ENCODE measurements at places on chromosomes 12 and 14. TPM values are rescaled to one million over a fixed set of nuclear protein-coding genes. Genes with fewer than 3 reads are reported as not detected.

GRCh38 chr14:65936342-65936975, 523.9 kb downstream of the FUT8 start:
- no peak for DNase-seq

DNA sequence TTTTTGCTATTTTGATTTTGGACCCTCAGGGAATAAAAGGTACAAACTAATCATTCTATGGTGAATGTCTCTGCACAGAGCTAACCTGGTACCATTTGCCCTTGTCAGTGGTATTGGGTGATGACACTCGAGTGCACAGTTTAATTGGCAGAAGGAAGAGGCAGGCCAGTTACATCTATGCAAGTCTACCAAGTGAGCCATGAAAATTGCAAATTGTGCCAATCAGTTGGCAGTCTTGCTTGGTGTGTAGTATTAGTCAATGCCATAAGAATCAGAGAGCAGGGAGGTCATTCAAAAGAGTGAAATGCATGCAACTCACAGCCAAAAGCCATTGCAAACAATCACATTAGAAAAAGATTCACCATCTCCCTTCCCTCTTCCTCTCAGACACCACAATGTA, 479.6 kb downstream of the ADAMTS20 start:
- DNase-seq, result no peak

DNA sequence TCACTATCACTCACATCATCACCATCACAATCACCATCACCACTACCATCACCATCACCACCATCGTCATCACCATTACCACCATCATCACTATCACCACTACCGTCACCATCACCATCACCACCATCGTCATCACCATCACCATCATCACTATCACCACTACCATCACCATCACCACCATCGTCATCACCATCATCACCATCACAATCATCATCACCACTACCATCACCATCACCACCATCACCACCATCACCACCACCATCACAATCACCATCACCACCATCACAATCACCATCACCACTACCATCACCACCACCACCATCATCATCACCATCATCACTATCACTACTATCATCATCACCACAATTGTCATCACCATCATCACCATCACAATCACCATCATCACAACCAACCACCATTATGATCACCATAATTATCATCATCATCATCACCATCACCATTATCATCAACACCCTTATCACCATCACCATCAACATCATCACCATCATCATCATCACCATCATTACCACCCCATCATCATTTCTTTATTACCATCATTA, 90.8 kb downstream of the DICER1 start:
- DNase-seq, result no peak

- peak; percentile 89 for DNase-seq
Measured at GRCh38 chr14:78836777-78837176, 666.6 kb downstream of the NRXN3 start.

COCH gene
- 20.6 TPM for total RNA-seq

Data from GM23338 (cell line).